ENCODE measurements at places on chromosomes 7 and 10. TPM values are rescaled to one million over a fixed set of nuclear protein-coding genes. Genes with fewer than 3 reads are reported as not detected.
A peak's percentile ranks its signal among the peaks of the same experiment; 100 is the strongest.

The HOXA6 gene
- not detected for total RNA-seq

The MCM7 gene
- 26.9 TPM for total RNA-seq

The DUS4L gene
- total RNA-seq: 6.8 TPM

The ZNF783 gene
- total RNA-seq: 7.0 TPM

The ST8SIA6 gene
- total RNA-seq: 10.9 TPM

The ADRB1 gene
- total RNA-seq: 60.8 TPM

GRCh38 chr7:48279420-48279819 lies 108.2 kb downstream of the ABCA13 start:
- DNase-seq: no peak

DNA sequence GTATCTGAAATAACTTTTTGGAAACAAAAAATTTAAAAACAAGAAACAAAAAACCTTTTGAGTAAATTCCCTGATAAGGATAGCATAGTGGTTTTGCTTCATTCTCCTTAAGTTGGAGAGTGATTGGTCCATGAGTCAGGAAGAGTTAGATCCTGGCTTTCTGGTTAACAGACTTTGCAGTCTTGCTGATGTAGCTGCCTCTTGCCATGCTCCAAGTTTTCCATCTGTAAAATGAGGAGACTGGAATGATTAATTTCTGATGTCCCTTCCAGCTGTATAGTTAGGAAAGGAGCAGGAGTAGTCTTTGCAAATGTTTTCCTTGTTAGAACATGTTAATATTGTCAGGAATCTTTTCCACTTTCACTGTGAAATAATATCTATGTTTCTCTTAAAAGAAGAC lies 266.6 kb downstream of the DNAJB9 start:
- DNase-seq: no peak

- no peak for DNase-seq
These were observed 43.6 kb downstream of the CNNM1 start for GRCh38 chr10:99372546-99373271.

GRCh38 chr10:78838141-78838657 lies 230.6 kb upstream of the ZMIZ1 start:
- no peak for DNase-seq

GRCh38 chr7:8639668-8640067 lies 206.3 kb downstream of the NXPH1 start:
- DNase-seq: no peak

- peak; percentile 66 for DNase-seq
These were observed 136.0 kb downstream of the KIF20B start for GRCh38 chr10:89837165-89838043.

- DNase-seq: no peak
These were observed 151.5 kb downstream of the ANK3 start for GRCh38 chr10:60237977-60238758.

GRCh38 chr10:38054361-38054797 lies 39.8 kb upstream of the ZNF37A start:
- no peak for DNase-seq

DNA sequence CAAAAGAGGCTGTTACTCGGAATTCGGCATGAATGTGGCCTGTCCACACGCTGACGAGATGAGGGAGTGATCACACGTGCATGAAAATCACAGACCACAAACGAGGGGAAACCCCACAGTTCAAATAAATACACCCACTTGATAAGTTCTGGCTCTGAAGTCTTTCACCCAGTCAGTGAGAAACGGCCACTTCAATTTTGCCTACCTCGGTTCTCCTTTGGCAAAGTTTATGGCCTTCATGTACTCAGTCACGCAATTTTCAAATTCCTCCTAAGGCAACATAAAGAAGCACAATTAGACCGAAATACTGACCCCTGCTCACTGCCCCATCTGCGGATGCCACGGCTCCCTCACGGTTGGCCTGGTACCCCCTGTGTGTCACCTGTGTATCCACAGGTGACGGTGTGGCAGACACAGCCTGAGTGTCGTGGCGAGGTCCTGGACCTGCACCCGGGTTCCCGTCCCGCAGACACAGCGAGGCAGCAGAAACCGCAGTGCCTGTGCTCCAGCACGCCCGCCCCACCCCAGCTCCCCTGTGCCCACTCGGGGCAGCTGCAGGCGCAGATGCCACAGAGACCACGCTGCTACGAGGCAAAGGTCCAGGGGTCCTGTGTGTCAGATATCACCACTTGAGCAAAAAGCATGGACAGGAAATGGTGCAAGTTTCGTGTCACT lies 1.4 kb downstream of the CFAP46 start:
- DNase-seq: no peak

GRCh38 chr7:25621993-25622392 lies 393.7 kb upstream of the NPVF start:
- DNase-seq: no peak

GRCh38 chr7:18639711-18640110 lies 144.2 kb downstream of the HDAC9 start:
- DNase-seq: no peak

- DNase-seq: no peak
These were observed 49.7 kb downstream of the ADD3 start for GRCh38 chr10:110057456-110057855.

GRCh38 chr10:47384148-47384921 lies at the start of gene ZNF488:
Gene ZNF488 (minus strand): TSS chr10:47384293. CDS start chr10:47368829, 15,464 bp downstream.
- DNase-seq: peak; percentile 87

DNA sequence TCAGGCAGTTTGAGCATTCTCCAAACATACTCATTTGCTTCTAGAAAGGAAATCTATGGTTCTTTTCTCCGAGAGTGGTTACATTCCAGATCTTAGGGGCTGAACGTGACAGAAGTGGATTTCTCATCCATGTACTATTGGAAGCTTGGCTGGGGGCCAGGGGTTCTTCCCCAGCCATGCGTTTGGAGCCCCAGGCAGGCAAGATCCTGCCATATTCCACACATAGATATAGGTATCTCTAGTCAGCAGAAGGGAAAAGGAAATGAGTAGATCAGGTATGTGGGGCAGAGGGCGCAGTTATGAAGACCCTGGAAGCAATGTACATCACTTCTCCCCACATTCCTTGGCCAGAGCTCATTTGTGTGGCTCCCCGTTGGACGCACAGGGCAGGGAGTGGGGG lies 299.8 kb downstream of the CCDC3 start:
- DNase-seq: no peak

- no peak for DNase-seq
These were observed 240.7 kb downstream of the TSPAN12 start for GRCh38 chr7:120617275-120617674.
